Heart right ventricle (tissue), 16 donors: ENCODE measurements at places on chromosomes 4 and X. TPM values are rescaled to one million over a fixed set of nuclear protein-coding genes. Genes with fewer than 3 reads are reported as not detected.

GRCh38 chr4:142886566-142886965, 40.5 kb upstream of the INPP4B start:
- DNase-seq = no peak

DNA sequence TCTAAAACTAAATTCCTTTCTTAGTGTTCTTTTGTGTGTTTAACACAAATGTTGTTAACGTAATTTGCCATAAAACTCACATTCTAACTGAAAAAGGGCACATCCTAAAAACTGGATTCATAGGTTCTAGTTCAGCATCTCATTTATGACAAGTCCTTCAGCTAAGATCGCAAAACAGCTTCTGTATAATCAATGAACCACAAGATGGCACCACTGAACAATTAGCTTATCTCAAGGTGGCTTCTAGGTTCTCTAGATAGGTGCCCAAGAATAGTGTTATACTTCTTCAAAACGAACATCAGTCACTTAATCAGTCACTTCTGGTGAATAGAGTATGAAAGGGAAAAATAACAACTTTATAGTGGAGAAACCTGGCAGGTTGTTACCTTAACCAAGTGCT, 54.3 kb downstream of the NRK start:
- no peak for DNase-seq

DNA sequence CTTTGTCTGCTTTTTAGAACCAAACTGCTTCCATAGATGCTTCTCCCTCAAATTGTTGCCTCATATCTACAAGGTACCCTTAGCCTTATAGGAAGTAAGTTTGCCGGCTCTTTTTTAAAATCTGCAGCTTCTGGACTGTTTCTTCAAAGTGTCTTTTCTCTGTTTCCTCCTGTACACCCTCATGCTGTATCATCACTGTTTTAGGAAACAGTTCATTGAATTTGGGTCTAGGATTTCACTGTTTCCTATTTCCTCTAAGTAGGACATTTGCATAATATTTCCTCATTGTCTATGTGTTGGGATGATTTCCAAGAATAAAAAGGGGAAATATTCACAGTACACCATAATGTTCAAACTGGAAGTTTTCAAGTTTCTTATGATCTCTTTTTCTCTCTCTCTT, 43.0 kb downstream of the BANK1 start:
- DNase-seq = no peak

The AMBN gene
- total RNA-seq = not detected

The GAGE12F gene
- not detected for total RNA-seq

- no peak for DNase-seq
Observed at GRCh38 chr4:126757219-126757618, 875.5 kb upstream of the INTU start.

GRCh38 chr4:138225477-138225876, 16.7 kb downstream of the SLC7A11 start:
- DNase-seq = no peak

- no peak for DNase-seq
Observed at GRCh38 chr4:107094332-107094731, 58.2 kb upstream of the DKK2 start.

The C4orf36 gene
- total RNA-seq = 2.1 TPM

DNA sequence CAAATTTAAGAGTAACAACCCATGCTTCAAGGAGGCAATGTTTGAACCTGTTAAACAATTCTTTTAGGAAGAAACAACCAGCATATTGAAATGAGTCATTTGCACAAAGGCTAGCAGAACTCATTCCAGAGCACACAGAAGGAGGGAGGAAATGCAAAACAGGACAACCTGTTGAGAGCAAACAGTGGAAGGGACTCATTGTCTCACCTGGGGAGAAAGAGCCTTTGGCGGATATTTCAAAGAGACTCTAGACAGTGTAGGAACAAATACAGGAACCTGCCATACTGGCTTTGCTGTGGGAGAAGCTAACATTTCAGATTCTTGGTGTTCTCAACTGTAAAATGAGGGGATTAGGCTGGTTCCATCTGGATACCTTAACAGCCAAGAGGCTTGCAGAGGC, 14.8 kb upstream of the RASGEF1B start:
- DNase-seq = no peak

- DNase-seq = no peak
Observed at GRCh38 chr4:12244973-12245372, 816.3 kb upstream of the HS3ST1 start.

DNA sequence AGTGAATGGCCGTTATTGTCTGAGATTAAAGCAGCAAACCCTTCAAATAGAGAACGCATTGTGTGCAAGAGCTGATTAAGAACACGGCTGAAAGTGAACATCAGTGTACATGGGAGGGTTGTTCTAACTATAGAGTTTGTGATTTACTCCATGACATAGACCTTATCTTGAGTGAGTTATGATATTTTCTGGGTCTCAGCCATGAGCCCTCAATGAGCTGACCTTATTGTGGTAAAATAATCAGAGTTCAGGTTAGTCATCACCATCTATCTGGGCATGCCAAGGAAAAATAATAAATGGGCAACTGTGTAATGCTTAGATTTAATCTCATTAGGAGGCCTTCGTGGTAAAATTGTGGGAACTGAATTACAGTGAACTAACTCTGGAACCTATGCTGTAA, 33.2 kb upstream of the CLDN24 start:
- DNase-seq = no peak

GRCh38 chrX:108131471-108131870, 39.9 kb downstream of the ATG4A start:
- no peak for DNase-seq

- no peak for DNase-seq
Observed at GRCh38 chr4:41976775-41977516, 4.6 kb upstream of the DCAF4L1 start.

- DNase-seq = no peak
Observed at GRCh38 chr4:110705440-110705782, 82.5 kb upstream of the PITX2 start.

GRCh38 chr4:40227284-40227683, 30.5 kb downstream of the RHOH start:
- DNase-seq = no peak

DNA sequence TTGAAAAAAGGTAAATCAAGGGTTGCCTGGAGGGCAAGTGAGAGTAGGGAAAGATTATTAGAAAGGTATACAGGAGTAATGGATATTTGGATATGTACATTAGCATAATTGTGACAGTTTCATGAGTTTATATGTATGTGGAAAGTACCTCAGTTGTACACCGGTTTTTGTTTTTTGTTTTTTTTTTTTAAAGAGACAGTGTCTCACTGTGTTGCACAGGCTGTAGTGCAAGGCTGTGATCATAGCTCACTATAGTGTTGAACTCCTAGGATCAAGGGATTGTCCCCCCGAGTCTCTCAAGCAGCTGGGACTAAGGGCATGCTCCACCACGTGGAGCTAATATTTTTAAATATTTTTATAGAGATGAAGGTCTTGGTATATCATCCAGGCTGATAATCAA, 15.3 kb upstream of the HPGD start:
- DNase-seq = no peak

The RRH gene
- total RNA-seq = not detected

The CT45A2 gene
- total RNA-seq = not detected

- no peak for DNase-seq
Observed at GRCh38 chrX:55088795-55089489, at the start of gene PAGE2. TSS of gene PAGE2 (plus strand) at chrX:55089018. CDS start at chrX:55090021, 1,003 bp downstream.

The CT45A10 gene
- total RNA-seq = not detected

- DNase-seq = no peak
Observed at GRCh38 chr4:58225460-58225859, 1115.3 kb upstream of the IGFBP7 start.

DNA sequence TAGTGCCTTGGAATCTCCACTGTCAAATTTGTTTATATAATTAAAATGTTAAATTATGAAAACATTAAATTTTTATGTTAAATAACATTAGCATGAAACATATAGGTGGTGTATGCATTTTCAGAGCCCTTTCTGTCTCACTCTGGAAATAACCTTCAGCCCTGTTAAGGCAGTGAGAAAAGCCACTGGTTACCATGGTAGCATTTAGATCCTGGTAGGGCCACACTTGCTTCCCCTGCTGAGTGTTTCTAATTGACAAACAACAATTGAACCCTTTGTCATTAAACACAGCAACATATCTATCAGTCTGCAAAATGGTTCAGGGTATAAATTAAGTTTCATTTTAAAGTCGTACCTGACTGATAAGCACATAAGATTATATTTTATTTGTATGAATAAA, 63.5 kb downstream of the PDK3 start:
- no peak for DNase-seq

DNA sequence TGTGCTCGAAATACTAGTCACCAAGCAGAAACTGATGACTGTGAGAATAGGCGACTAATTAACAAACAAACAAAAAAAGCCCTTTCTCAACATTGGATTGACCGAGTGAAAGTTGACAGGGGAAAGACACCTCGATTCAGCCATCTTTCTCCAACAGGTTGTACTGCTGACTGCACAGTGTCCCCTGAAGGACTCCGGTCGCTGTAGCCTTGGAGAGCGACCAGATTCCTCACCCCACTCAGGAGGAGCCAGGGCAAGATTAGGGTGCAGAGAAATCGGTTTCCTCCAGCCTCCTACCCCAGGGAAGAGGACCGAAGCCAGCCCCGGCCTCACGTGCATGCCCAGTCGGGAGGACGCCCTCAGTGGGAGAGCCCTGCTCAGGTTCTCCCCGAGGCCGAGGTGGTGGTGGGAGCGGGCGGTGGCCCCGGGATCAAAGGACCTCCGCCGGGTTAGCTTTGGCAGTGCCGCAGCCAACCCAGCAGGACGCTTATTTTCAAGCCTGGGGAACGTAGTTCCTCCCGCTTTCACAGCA, 1.1 kb upstream of the RAP1GDS1 start:
- no peak for DNase-seq

DNA sequence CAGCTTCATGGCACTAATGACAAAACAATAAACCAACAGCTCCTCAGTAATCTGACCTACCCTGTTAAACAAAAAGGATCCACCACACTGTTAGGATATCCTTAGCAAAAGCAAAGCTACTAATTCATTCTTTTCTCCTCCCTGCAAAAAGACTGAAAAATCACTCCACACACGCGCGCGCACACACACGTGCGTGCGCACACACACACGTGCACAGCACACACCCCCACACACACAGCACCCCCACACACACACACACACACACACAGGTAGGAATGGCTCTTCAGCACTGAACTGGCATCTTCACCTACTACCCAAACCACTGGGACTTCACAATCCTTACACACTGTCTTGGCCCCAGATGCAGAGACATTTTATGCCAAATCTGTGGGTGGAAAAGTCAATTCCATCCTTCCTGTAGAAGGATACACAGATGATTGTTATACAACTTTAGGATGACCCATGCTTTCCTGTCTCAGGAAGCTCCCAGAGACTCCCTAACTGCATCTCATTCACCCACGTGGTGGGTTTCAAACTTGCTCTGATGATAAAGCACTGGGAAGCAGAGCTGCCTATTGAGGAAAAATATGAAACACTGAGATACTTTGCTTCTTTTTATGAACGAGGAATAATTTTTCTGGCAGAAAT, 102.5 kb downstream of the TSPAN5 start:
- no peak for DNase-seq

- no peak for DNase-seq
Observed at GRCh38 chr4:53967986-53968385, 96.4 kb downstream of the CHIC2 start.

The DCAF8L2 gene
- not detected for total RNA-seq

DNA sequence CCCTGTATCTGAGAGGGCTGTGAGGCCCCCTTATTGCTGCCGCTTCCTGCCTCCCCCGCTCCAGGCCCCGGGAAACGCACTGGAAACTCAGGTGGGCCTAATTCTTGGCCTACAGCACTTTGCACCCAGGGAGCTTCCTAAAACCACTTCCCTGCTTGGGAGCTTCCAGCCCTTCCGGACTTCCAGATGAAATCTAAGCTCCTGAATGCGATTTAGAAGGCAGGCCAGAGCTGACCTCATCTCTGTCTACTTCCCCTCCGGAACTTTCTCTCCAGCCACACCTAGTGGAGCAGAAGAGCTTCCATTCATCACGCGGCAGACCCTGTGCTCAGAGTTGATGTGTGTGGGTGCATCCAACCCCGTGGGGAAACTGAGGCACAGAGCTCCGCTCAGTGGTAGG, 84.2 kb downstream of the SORCS2 start:
- peak; percentile 28 for DNase-seq

The CYTL1 gene
- total RNA-seq = not detected

The SPIN2B gene
- 6.5 TPM for total RNA-seq

The ATG4A gene
- total RNA-seq = 17.5 TPM

The TLR3 gene
- 3.2 TPM for total RNA-seq

The MAD2L1 gene
- 1.2 TPM for total RNA-seq

DNA sequence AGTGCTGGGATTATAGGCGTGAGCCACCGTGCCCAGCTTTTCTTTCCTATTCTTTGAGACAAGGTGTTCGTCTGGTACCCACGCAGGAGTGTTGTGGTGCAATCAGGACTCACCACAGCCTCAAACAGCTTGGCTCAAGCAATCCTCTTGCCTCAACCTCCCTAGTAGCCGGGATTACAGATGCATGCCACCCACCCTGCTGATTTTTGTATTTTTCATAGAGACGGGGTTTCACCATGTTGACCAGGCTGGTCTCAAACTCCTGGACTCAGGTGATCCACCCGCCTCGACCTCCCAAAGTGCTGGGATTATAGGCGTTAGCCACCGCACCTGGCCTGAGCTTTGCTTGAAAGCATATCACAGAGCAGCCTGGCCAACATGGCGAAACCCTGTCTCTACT, 1.5 kb upstream of the CRLF2 start:
- no peak for DNase-seq

The GAGE1 gene
- total RNA-seq = not detected

The EPGN gene
- total RNA-seq = not detected

The MSANTD1 gene
- 0.49 TPM for total RNA-seq

DNA sequence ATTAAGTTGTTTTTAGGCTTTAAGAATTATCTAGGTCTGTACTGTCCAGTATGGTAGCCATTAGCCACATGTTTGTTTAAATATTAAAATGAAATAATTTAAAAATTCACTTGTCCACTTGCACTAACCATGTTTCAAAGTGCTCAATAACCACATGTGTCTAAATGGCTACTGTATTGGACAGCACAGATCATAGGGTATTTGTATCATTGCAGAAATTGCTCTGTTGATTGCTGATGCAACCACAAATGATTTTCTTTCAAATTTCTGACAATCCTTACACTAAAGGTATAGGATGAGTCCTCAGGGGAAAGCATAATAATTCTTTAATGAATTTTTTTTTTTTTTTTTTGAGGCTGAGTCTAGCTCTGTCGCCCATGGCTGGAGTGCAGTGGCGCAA, 84.9 kb downstream of the KDM6A start:
- no peak for DNase-seq

The FAM53A gene
- total RNA-seq = 0.27 TPM

DNA sequence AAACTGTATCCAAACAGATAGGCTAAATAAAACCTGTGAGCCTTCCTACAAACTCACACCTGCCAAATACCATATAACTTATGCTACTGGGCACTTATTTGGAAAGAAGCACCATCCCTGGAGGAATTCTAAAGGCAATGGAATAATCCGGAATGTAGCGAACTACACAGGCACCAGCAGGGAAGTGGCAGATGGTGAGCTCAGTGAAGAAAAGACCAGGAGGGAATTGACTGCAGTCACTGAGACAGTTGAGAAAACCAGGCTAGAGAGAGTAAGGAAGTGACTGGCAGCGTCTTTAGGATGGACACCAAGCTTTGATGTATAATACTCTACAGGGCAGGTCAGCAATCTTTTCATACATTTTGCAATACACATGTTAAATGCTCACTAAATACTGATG, 16.3 kb downstream of the NDNF start:
- DNase-seq = no peak
